Mesendoderm (in vitro differentiated cells): ENCODE measurements at places on chromosomes 2 and 18.

DNA sequence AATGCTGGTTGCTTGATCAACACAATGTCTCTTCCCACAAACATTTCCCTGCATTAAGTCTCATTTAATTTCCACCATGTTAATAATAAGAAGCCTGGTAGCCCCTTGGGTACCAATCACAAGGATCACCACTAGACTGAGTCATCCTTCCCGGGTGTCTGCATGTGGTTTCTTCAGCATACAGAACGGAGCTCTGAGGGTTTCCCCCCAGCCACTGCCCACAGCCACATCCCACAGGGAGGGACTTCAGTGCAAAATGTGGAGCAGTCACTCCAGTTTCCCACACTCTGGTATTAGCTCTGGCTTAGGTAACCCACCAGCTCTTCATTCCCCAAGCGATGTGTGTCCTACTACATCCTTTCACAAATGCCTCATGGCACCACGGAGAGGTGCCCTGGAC is 42.7 kb upstream of the POLE4 start:
- no peak for DNase-seq

GRCh38 chr18:76252880-76253279 is 242.2 kb downstream of the ZNF516 start:
- DNase-seq: peak; percentile 48

GRCh38 chr2:44778221-44778654 is 163.3 kb upstream of the SIX3 start:
- peak; percentile 63 for DNase-seq

- no peak for DNase-seq
These were observed 18.1 kb downstream of the BCL2 start for GRCh38 chr18:63301434-63301833.

DNA sequence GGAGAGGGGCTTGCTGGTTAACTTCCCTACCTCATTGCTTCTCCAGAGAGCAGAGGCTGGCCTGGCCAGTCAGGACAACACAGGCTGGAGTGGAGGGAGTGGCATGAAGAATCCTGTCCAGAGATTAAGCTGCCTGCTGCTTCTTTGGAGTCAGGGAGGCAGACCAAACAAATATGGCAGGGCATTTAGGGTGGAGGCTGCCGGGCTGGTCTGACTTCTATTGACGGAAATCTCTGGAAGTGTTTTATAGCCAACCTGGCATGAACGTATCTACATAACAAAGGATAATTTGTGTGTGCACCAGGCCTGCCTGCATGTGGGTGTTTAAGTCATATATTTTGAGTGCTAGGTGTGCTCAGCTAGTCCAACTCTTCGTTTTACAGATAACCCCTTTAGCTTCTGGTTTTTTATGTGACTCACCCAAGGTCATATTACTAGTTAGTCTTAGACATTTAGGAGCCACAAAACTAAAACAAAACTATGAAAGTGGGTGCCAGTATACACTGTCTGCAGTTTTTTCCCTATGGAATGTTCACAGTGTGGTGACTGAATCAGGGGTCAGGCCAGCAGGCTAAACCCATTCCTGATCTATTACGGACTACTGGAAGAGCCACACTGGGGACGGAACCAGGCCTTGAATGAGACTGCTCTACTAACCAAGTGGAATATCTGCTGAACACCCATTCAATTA is 5.5 kb downstream of the NPC1 start:
- DNase-seq: no peak

- DNase-seq: peak; percentile 80
These were observed 14.6 kb downstream of the TMSB10 start for GRCh38 chr2:84919885-84920580.

GRCh38 chr18:25279961-25280360 is 72.0 kb downstream of the ZNF521 start:
- no peak for DNase-seq

GRCh38 chr2:172711110-172711509 is 24.5 kb upstream of the RAPGEF4 start:
- DNase-seq: no peak

- peak; percentile 82 for DNase-seq
These were observed 14.6 kb upstream of the NT5DC4 start for GRCh38 chr2:112706170-112706664.

GRCh38 chr2:10522726-10523405 is 74.7 kb upstream of the ODC1 start:
- no peak for DNase-seq

DNA sequence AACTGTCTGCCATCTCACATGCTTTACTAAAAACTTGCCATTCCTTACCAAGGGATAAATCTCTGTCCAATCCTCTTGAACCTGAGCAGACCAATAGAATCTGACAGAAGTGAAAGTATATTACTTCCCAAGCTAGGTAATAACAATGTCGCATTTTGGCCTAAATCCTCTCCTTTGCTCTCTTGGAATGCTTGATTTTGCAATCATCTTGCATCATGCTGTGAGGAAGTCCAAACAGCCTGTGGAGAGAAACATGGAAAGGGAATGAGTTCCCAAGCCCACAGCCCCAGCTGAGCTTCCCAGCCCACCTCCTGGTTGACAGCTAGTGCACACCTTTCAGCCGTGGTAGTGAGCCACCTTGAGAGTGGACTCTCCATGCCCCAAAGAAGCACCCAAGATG is 540.6 kb downstream of the STK39 start:
- peak; percentile 46 for DNase-seq

GRCh38 chr2:136122661-136123060 is 4.7 kb upstream of the CXCR4 start:
- no peak for DNase-seq

- DNase-seq: no peak
These were observed 9.0 kb downstream of the TEX51 start for GRCh38 chr2:126907671-126908070.

GRCh38 chr2:209298601-209299000 is 125.2 kb upstream of the MAP2 start:
- peak; percentile 31 for DNase-seq

DNA sequence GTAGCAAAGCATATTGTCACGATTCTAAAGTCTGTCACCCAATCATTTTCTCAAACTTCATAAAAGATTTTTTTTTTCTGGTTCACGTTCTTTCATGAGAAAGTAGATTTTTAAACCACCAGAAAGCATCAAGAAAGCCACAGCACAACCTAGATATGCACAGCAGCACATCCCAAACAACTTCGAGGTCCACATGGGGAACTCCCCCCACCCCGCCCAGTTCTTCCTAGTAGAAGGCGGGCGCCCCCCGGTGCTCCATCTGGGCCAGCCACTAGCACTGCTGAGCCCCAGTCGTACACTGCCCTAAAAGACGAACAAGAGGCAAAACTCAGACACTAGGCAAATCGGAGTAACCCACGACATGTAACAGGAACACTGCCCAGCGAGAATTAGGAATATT is 15.5 kb downstream of the HDLBP start:
- no peak for DNase-seq

DNA sequence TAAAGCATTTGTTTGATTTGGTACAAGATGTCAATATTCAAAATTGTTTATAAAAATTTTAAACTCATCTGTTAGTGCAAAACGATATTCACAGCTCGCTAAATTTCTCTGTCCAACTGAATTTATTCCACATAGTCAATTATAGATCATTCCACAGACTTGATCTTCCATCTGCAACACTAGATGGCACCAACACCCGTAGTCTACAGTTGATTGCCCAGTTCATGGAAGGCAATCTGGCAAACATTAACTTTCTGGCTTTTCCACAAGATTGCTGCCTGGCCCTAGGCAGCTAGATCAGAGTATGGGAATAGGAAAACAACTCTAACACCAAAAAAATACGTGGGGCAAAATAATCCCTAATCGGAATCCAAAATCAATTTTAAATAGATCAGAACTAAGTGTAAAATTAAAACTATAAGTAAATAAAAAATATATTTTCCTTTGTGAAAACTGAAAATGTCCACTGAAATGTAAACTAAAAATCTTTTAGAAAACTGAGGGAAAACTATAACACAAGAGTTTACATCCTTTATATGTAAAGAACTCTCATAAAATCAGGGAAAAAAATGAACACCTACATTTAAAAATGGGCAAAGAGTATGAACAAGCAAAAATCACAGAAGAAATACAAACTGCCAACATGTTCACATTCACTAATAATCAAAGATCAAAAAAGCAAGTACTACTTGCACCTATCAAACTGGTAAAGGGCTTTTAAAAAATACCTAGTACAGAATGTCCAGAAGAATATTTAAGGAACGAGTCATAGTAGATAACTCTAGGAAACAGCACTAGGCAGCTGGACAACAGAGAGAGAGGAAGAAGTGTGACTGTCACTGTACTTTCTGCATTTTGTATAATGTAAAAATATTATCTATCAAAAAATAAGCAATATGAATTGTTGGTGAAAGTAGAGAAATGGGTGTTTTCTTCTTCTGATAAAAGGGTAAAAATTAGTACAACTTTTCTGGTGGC is 35.0 kb downstream of the RTN4 start:
- peak; percentile 78 for DNase-seq

DNA sequence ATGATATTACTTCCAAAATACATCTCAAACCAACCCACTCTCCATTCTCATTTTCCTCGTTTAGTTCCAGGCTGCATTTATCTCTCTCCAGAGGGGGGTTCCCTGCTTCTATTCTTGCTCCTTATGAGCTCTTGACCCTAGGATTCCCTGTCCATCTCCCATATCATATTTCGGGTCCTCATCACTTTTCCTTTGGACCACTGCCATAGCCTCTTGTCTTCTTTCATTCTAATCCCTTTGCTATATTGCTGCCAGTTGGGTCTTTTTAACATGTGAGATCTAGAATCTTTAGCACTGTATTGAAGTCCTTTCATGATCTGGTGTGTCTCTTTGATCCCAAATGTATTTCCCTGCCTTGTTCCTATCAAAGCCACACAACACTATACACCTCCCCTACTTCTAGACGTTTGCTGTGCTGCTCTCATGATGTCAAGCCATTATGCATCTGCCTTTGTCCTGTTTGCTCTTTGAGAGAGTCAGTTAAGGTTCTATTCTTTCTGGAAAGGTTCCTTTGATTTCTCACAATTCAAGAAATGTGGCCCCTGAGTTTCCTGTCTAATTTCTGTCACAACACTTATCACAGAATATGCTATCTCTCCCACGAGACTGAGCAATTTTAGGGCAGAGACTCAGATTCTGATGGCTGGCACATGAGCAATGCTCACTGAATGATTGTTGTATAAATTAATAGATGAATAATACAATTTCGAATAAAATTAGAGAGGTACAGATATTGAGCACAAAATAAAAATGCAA is 43.2 kb upstream of the SESTD1 start:
- DNase-seq: no peak

GRCh38 chr2:105087273-105087672 is 49.4 kb downstream of the MRPS9 start:
- DNase-seq: no peak

DNA sequence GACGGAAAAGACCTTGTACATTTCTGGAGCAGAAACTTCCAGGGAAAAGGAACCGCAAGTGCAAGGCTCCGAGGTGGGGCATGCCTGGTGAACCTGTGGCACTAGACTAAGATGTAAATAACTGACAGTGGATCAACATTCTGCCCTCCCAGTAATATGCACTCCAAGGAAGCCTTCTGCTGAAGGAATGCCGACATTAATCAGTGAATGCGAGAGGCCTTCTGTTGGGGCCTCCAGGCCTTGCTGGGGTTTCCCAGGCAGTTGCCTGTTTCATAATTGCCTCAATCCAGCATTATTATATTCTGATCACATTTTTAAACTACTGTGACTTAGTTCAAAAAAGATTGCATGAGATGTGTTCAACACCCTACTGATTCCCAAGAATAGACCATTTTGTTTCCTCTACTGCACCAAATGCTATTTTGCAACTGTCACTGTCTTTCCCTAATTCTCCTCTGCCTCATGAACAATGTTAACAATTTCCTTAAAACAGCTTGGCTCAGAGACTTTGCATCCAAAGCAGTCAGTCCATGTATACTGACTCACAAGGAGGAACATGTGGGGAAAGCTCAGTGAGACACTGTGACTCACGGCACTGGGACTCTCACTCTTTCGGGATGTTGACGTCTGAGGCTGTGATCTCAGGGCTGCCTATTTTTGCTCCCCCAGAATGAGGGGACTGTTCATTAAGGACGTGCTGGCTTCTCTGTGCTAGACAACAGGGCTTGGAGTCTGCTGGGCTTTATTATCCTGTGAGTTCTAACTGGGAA is 10.5 kb upstream of the DSG2 start:
- DNase-seq: no peak

GRCh38 chr18:75226956-75227316 is 16.3 kb downstream of the TSHZ1 start:
- DNase-seq: no peak

DNA sequence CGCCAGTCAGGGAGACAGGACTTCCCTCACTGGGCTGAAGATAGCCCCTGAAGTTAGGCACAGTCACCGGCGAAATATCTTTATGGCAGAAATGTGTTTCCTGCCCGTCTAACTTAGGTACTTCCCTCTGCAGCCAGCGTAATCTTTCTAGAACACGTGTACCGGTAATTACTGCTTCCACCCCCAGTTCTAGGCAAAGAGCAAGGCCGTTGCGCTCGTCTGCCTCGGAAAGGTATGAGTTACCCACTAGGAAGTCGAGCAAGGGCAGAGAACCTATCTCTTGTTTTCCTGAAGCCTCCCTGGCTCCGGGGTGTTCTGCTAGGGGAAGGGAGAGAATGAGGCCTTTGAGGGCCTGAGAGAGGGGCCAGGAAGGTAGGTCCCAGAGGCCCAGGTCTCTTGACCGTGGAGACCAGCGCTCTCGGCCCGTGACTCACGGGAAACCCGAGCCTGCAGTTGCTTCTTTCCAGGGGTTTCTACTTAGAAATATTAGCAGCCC is 70.0 kb downstream of the TWSG1 start:
- no peak for DNase-seq
